IMR-90 (cell line): ENCODE measurements at places on chromosomes 13 and 19. TPM values are rescaled to one million over a fixed set of nuclear protein-coding genes. Genes with fewer than 3 reads are reported as not detected.
A peak's percentile ranks its signal among the peaks of the same experiment; 100 is the strongest.

The SIGLEC10 gene
- total RNA-seq = not detected in 2 replicates

The SYNGR4 gene
- not detected in 2 replicates for total RNA-seq

The CGB2 gene
- total RNA-seq = not detected in 2 replicates

The MCEMP1 gene
- not detected in 2 replicates for total RNA-seq

The LYPD4 gene
- total RNA-seq = not detected in 2 replicates

GRCh38 chr19:48390188-48391099 lies 907 bp downstream of the KDELR1 start:
- peaks cover 7% of the 10 kb centered on the region; the same call in 1 of the 2 replicates for H3K4me1 ChIP-seq
- H3K4me3 ChIP-seq = peak overlapping the region; percentile 99
- H3K36me3 ChIP-seq = peaks cover 24% of the 10 kb centered on the region
- DNase-seq = peak; percentile 49
- peak overlapping the region; percentile 99 for H3K27ac ChIP-seq

GRCh38 chr19:6216996-6217751 lies 62.6 kb downstream of the MLLT1 start:
- H3K36me3 ChIP-seq = peaks cover 26% of the 10 kb centered on the region
- H3K27ac ChIP-seq = 0 out of 2 replicates have a peak overlapping the region, but pooled peaks have one; percentile 10
- no peaks in the 10 kb centered on the region for H3K27me3 ChIP-seq

GRCh38 chr19:45670670-45671453 lies 2.8 kb downstream of the GIPR start:
- no peak overlapping the region for H3K27ac ChIP-seq
- no peak overlapping the region for H3K4me3 ChIP-seq
- H3K4me1 ChIP-seq = peaks cover 5% of the 10 kb centered on the region
- peak; percentile 72 for DNase-seq
- H3K36me3 ChIP-seq = no peaks in the 10 kb centered on the region

GRCh38 chr19:42092350-42092749 lies 16.4 kb downstream of the ZNF574 start:
- peaks cover 12% of the 10 kb centered on the region for H3K4me1 ChIP-seq
- no peak for DNase-seq
- H3K4me3 ChIP-seq = no peak overlapping the region
- no peaks in the 10 kb centered on the region for H3K36me3 ChIP-seq

GRCh38 chr13:78832461-78832860 lies 173.5 kb upstream of the OBI1 start:
- no peaks in the 10 kb centered on the region for H3K4me1 ChIP-seq
- no peak for DNase-seq
- no peak overlapping the region for H3K4me3 ChIP-seq
- H3K27me3 ChIP-seq = no peaks in the 10 kb centered on the region
- H3K36me3 ChIP-seq = no peaks in the 10 kb centered on the region

DNA sequence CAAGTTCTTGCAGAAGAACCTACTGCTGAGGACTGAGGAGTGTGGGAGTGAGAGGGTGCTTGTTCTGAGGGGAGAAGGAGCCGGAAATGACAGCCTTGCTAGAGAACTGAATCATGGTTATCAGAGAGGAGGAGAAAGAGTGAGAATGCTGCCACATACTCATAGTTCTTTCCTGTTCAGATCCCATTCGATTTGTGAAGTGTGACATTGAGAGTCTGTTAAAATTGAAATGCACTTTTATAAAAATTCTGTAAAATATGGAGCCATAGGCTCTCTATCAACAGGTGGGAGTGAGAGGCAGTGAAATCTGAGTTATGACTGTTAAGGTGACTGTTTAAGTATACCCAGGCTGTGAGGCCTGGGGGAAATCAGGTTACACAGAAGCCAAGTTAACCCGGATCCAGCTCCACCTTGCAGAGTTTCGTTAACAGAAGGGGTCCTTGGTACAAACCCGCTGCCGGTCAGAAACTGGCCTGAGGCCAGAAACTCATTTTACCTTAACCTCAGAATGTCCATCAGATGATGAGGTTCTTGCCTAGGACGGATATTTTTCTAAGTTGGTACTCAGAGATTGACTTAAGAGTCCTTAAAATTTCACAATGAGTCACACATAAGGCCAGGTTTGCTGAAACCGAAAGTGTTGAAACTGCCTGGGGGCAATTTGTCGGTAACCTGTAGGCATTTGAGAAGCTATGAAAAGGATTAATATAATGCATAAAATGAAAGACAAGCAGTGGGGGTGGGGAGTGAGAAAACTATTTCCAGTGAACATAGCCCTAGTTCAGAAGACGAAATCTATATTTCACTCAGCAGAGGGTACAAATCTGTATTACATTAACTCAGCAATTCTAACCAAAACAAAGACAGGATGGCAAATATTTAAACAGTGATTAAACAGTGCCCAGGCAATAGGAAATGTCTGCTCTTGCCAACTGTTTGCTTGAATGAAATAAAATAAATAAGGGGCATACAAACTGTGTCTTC lies 350.5 kb downstream of the KCNRG start:
- H3K27me3 ChIP-seq = peaks cover 3% of the 10 kb centered on the region; the same call in 1 of the 2 replicates
- no peak overlapping the region for H3K4me3 ChIP-seq
- H3K27ac ChIP-seq = no peak overlapping the region
- no peaks in the 10 kb centered on the region for H3K4me1 ChIP-seq
- H3K36me3 ChIP-seq = no peaks in the 10 kb centered on the region

DNA sequence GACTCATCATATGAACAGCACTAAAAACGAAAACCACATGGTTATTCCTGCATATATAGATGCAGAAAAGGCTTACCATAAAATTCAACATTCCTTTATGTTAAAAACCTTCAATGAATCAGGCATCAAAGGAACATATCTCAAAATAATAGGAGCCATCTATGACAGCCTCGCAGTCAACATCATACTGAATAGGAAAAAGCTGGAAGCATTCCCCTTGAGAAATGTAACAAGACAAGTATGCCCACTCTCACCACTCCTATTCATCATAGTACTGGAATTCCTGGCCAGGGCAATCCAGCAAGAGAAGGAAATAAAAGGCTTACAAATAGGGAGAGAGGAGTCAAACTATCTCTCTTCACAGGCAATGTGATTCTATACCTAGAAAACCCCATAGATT lies 179.6 kb upstream of the HTR2A start:
- no peaks in the 10 kb centered on the region for H3K4me1 ChIP-seq
- H3K27me3 ChIP-seq = no peaks in the 10 kb centered on the region

DNA sequence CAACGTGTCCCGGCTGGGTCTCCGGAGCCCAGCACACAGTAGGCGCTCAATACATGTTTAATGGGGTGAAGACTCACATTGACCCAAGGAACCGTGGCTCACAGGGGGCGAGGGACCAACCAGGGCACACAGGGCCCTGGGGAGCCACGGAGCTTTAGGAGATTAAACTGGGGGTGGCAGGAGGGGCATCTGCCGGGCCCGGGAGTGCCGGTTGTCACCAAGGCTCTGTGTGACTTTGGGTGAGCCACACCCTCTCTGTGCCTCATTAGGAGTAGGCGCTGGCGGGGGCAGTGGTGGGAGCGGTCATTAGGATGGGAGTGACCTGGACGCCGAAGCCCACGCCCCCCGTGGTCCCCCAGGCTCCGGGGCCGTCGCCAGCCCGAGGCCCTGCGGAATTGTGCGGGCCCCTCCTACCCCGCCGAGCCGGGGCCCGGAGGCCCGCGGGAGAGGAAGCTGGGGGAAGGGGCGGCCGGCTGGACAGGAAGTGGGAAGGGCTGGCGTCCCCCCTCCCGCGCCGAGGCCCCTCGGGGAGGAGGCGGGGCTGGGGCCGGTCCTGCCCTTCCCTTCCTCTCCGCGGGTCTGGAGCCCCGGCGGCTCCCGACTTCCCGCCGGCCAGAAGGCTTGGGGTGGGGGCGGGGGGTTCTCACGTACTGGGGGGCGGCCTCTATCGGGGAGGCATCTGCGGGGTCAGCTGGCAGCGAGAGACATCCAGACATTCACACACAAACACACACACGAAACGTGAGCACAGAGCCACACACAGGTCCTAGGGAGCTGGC lies 1.8 kb upstream of the SSBP4 start:
- peak overlapping the region; percentile 90 for H3K27ac ChIP-seq
- peaks cover 37% of the 10 kb centered on the region for H3K4me1 ChIP-seq
- peak overlapping the region; percentile 32 for H3K4me3 ChIP-seq
- no peaks in the 10 kb centered on the region for H3K36me3 ChIP-seq
- no peaks in the 10 kb centered on the region for H3K27me3 ChIP-seq

DNA sequence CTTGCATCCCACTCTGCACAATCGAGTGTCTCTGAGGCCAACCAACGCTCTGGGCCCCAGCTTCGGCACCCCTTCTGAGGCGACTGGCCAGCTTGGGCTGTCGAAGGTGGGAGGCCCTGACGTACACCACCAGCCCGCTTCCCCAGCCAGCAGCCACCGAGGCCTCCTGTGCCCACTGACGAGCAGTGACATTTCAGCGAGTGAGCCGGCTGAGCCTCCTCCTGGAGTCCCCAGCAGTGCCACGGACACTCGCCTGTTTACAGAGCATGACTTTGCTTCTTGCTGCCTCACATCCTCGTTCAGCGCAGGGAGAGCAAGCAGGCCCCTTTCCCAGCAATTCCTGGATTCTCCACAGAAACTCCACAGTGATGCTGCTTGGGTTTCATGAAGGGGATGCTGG lies 240.2 kb upstream of the MAB21L1 start:
- H3K4me1 ChIP-seq = peaks cover 16% of the 10 kb centered on the region
- H3K27me3 ChIP-seq = no peaks in the 10 kb centered on the region
- H3K36me3 ChIP-seq = no peaks in the 10 kb centered on the region
- H3K4me3 ChIP-seq = no peak overlapping the region

GRCh38 chr13:26663791-26664190 lies 96.8 kb downstream of the GPR12 start:
- no peaks in the 10 kb centered on the region for H3K27me3 ChIP-seq
- no peak overlapping the region for H3K27ac ChIP-seq
- H3K4me3 ChIP-seq = no peak overlapping the region
- H3K4me1 ChIP-seq = peaks cover 4% of the 10 kb centered on the region; the same call in 1 of the 2 replicates

- H3K27me3 ChIP-seq = no peaks in the 10 kb centered on the region
- H3K27ac ChIP-seq = no peak overlapping the region
- no peak for DNase-seq
- H3K36me3 ChIP-seq = peaks cover 3% of the 10 kb centered on the region
- peaks cover 3% of the 10 kb centered on the region for H3K4me1 ChIP-seq
Measured at GRCh38 chr13:98333486-98333885, 156.4 kb upstream of the RNF113B start.

DNA sequence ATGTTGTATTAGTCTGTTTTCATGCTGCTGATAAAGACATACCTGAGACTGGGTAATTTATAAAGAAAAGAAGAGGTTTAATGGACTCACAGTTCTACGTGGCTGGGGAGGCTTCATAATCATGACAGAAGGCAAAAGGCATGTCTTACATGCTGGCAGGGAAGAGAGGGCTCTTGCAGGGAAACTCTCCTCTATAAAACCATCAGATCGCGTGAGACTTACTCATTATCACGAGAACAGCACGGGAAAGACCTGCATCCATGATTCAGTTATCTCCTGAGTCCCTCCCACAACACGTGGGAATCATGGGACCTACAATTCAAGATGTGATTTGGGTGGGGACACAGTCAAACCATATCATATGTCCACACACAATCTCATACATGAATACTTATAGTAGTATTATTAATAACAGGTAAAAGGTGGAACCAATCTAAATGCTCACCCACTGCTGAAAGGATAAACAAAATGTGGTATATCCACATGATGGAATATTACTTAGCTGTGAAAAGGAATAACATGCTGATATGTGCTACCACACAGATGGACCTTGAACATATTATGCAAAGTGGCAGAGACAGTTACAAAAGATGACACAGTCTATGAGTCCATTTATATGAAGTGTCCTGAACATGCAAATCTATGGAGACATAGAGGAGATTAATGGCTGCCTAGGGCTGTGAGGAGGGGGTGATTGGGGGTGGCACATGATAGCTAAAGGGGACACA lies 20.9 kb upstream of the CEBPA start:
- H3K27ac ChIP-seq = no peak overlapping the region
- no peak overlapping the region for H3K4me3 ChIP-seq
- no peaks in the 10 kb centered on the region for H3K4me1 ChIP-seq
- DNase-seq = no peak
- H3K36me3 ChIP-seq = no peaks in the 10 kb centered on the region

DNA sequence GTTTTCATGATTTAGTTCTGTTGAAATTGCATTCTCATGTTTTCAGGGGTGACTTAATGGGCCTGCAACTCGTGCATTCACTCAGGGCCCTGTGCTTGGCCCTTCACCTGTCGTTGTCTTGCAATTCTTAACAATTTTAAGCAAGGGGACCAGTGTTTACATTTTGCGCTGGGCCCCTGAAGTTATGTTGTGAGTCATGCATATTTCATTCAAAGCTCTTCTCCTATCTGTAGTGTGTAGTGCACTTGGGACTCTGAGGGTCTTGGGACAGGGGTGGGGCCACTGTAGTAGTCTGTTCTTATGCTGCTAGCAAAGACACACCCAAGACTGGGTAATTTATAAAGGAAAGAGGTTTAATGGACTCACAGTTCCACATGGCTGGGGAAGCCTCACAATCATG lies 211.2 kb upstream of the RXFP2 start:
- H3K27me3 ChIP-seq = no peaks in the 10 kb centered on the region
- H3K4me3 ChIP-seq = no peak overlapping the region
- no peaks in the 10 kb centered on the region for H3K4me1 ChIP-seq
- H3K36me3 ChIP-seq = no peaks in the 10 kb centered on the region
- DNase-seq = no peak

- H3K27me3 ChIP-seq = peaks cover 24% of the 10 kb centered on the region
- no peak within 1 kb of the TSS for H3K27ac ChIP-seq
- peaks cover 3% of the 10 kb centered on the region for H3K4me1 ChIP-seq
- peak within 1 kb of the TSS; percentile 36 for H3K4me3 ChIP-seq
Measured at GRCh38 chr19:42313096-42313839, at the start of gene TMEM145. Gene TMEM145, plus strand, starts transcription at chr19:42313309. Its CDS starts 68 bp downstream, at chr19:42313377.

DNA sequence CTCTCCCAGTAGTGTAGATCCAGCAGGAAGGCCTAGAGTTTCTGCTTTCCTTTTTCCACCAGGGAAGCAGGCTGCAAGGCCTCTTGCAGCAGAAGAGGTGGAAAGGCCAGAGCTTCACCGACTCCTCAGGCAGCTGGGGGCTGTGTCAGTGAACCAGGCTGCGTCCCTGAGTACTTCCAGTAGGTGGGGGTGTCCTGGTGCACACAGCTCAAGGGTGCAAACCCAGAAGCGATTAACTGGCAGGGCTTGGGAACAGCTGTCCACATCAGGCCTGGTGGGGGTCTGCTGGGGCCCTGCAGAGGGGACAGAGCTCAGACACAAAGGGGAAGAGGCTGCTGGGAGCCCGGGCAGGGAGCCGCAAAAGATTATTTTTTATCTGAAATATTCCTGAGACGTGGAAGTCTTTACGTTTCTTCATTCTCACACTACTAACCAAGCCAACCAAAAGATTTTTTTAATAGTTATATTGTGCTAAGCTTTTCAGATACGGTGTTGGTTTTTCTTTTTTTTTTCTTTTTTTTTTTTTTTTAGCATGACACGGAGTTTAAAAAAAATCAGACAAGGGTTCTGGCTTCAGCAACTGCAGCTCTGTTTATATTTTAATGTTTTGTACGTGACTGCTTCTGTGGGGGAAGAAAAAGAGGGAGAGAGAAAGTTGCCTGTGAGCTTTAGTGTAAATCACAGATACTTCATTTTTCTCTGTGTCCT lies 11.0 kb downstream of the TSHZ3 start:
- DNase-seq = peak; percentile 85
- no peak overlapping the region for H3K4me3 ChIP-seq
- peaks cover 14% of the 10 kb centered on the region; the same call in 1 of the 2 replicates for H3K36me3 ChIP-seq
- peaks cover 53% of the 10 kb centered on the region for H3K4me1 ChIP-seq
- H3K27ac ChIP-seq = peak overlapping the region; percentile 97

- peak; percentile 73 for DNase-seq
- no peak overlapping the region for H3K27ac ChIP-seq
- no peak overlapping the region for H3K4me3 ChIP-seq
- H3K36me3 ChIP-seq = no peaks in the 10 kb centered on the region
- peaks cover 4% of the 10 kb centered on the region; the same call in 1 of the 2 replicates for H3K27me3 ChIP-seq
Measured at GRCh38 chr13:27359199-27359821, 65.1 kb upstream of the GTF3A start.
